Forelimb muscle (tissue), 1 donor: ENCODE measurements at places on chromosomes 11 and 22. TPM values are rescaled to one million over a fixed set of nuclear protein-coding genes. Genes with fewer than 3 reads are reported as not detected.

- DNase-seq, result no peak
These were observed 78.8 kb downstream of the PPP6R3 start for GRCh38 chr11:68539395-68539794.

The ESAM gene
- polyA plus RNA-seq, result 46.2 TPM

DNA sequence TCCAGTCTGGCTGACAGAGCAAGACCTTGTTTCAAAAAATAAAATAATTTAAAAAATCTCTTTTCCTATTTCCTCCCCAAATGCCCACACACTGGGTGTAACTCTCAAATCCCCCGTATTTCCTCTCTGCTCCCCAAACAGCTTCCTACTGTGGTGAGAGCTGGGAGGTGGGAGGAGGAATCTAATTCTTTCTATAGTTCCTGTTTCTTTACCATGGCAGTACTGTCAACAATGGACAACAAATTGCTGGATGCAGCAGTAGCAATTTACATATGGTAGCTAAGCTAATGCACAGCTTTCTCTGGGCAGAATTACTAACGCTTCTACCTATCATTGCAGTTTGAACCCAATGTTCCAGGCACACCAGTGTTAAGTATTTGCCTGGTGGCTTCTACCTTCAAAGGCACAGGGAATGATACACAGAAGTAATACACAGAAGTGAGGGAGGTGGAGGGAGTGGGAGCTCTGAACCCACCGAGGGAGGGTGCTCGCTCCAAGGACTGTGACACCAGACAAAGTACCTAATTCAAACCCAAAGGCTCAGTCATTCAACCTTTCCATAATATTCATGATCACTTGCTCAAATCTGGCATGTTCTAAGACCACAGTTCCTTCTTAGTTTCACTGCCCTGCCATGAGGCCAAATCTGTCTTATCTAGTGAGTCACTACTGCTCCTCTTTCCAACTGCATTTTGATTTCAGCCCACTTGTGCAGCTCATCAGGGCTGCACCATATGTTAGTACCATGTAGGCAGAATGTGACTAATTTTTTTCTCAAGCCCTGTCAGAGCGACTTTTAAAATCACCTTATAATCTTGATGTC, 37.9 kb downstream of the CELF1 start:
- no peak for DNase-seq

DNA sequence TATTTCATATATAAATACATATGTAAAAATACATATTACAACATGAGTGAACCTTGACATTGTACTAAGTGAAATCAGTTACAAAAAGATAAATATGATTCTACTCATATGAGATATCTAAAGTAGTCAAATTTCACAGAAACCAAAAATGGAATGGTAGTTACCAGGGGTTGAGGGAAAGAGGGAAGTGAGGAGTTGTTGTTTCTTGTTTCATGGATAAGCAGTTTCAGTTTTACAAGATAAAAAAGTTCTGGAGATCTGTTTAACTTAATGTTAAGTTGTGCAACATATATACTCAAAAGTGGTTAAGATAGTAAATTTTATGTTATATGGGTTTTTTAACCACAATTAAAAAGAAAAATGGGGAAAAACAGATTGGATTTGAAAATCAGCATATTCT, 107.7 kb downstream of the ELP4 start:
- no peak for DNase-seq

DNA sequence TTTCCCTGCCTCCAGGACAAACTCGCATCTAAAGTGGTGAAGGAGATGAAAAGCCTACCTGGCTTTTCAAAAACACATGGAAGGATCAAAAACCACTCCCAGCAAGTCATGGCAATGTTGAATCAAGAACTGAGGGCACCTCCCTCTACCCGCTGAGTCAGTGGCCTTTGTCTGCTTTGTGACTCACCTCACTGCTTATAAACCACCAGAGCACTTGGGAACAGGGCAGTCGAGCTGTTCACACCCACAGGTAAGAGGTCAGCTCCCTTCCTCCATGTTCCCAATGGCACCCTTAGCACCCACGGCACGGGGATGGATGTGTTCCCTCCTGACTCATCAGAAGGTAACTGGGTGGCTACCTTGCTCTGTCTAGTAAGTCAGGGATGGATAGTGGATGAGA, 21.7 kb downstream of the TENM4 start:
- DNase-seq, result no peak

GRCh38 chr22:49770547-49771265, 57.0 kb downstream of the BRD1 start:
- no peak for DNase-seq

- DNase-seq, result no peak
These were observed 17.5 kb downstream of the PDGFD start for GRCh38 chr11:104146421-104146820.

The MS4A8 gene
- 8.0 TPM for polyA plus RNA-seq

The C11orf65 gene
- polyA plus RNA-seq, result 0.70 TPM

GRCh38 chr11:1085440-1086170, 10.9 kb downstream of the MUC2 start:
- no peak for DNase-seq

- DNase-seq, result no peak
These were observed 15.7 kb upstream of the AMPD3 start for GRCh38 chr11:10439351-10439750.

DNA sequence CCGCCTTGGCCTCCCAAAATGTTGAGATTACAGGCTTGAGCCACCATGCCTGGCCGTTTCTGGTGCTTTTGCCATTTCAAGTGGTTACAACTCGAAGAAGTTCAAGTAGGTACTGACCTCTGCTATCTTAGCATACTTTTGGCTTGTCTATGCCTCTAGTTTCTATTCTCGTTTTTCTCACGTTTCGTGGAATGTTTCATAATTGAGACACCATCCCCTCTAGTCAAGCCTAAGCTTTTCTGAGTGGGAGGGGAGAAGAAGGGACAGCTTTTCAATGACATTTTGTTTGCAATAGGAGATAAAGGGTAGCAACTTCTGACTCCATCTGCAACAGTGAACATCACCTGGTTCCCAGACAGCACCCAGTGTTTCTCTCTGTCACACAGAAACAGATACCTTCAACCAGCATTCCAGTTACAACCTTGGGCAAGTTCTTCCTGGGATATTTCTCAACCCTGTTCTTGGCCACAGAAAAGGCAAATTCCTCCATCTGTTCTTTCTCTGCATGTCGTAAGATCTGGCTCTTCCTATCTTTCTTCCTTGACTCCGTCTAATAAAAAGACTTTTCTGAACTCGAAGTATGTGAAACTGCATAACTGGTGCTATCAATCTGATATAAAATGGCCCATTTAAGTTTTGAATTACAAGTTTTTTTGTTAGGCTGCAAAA, 25.5 kb downstream of the DDI1 start:
- DNase-seq, result no peak

GRCh38 chr11:32137869-32138268, 47.0 kb downstream of the RCN1 start:
- DNase-seq, result no peak

- DNase-seq, result no peak
These were observed 67.2 kb upstream of the SC5D start for GRCh38 chr11:121225382-121225781.

DNA sequence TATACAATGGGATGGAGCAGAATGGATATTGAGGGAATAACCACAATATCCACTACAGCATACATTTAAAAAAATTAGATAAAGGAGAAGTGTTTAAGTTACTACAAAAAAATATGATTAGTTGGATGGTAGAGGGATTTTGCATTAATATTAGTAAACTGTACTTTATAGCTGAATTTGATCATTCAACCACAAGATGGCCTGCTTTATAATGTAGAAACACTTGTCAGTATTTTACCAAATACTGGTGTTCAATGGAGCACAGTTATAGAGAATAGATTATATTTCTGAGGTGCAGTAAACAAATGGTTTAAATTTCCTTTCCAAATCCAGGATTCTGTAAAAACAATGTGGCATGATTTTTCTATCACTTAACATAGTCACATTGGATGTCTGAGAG, 818.8 kb upstream of the CHORDC1 start:
- no peak for DNase-seq

DNA sequence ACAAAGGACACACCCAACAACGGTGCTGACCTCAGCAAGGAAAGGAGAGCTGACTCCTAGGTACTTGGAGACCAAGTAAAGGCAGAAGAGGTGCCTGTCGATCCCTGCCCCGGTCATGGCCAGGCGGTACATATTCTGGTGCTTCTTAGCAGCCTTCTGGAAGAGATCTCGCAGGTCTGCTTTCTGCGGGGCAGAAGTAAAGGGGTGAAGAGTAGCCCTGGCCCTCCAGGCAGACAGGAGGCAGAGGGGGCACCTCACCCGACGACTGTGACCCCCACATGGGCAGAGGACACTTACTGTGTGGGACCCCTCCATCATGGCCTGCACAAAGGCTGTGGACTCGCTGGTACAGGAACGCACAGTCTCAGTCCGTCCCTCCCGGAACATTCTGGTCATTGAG, 7.4 kb downstream of the CPT1B start:
- no peak for DNase-seq

The TRAPPC4 gene
- 41.5 TPM for polyA plus RNA-seq

The SLC22A6 gene
- polyA plus RNA-seq, result not detected

- DNase-seq, result no peak
These were observed 3.9 kb downstream of the MALAT1 start for GRCh38 chr11:65502555-65503367.

DNA sequence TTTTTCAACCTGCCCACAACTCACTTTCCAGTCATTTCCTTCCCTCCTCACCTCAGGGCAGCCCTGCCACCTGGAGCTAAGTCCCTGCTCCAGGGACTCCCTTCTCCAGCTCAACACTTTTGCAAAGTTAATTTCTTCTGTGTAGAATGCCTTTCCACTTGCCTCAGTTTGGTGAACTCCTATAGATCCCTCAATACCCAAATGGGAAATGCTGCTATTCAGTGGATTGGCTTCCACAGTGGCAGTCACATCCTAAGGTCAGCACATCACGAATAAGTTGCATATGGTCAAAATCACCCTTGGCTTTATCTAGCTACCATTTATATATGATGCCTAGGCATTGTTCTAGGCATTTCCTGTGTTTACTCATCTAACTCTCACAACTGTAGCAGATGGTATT, 23.6 kb downstream of the GDPD5 start:
- DNase-seq, result no peak

- DNase-seq, result no peak
These were observed 104.2 kb downstream of the MICAL3 start for GRCh38 chr22:17920145-17920605.

GRCh38 chr11:25583596-25583995, 748.3 kb upstream of the ANO3 start:
- DNase-seq, result no peak

The DCDC1 gene
- polyA plus RNA-seq, result 0.29 TPM

GRCh38 chr22:45703758-45704157, 32.1 kb downstream of the ATXN10 start:
- DNase-seq, result no peak

The OR51I1 gene
- polyA plus RNA-seq, result not detected

GRCh38 chr11:57798905-57799559, 37.4 kb downstream of the CTNND1 start:
- no peak for DNase-seq

DNA sequence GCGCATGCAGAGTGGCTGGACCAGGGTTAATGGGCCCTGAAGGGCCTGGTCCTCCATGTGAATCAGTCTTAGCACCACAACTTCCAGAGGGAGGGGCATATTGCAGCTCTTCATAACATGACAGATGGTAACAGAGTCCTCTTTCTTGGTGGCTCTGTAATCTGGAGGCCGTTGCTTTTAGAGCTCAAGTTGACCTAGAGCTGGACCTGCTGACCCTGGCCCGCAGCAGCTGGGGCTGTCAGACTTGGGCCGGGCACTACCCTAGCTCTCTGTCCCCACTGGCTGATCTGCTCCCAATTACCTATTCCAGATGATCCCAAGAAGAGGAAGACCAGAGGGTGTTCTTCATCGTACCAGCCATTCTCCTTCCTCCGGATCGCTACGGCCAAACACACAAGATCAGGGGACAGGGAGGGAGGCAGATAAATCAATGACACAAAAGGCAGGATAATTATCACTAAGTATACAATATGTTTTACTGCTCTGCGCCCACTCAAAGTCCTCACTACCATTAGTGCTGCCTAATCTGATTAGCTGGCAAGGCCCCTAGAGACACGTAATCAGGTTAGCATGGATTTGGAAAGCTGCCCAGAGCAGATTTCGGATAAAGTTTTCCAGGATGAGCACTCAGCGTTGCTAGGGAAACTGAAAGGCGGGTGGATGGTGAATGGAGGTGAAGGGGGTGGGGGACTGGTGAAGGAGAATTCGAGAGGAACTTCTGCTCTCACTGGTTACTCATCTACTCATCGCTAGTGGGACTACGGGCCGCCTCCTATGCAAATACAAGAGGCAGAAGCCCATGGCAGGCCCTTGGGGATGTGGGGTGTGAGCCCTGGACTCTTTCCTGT, 64.5 kb upstream of the PHOX2A start:
- no peak for DNase-seq

DNA sequence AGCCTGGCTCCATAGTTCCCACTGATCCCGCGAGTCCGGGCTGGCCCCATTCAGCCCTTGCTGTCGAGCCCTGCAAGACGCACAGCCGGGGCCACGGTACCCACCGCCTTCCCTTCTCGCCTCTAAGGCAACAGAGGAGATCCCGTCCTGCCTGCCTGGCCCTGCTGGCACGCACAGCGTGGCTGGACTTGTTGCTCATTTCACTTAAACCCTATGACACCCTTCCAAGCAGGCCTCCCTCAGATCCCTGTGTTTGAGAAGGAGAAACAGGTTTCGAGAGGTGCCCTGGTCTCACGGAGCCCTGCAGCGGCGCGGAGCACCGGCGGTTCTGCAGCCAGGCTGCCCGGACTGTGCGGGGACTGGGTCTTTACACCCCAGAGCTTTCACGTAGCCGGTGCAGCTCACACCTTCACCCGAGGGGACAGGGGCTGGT, 1048.4 kb downstream of the BRD1 start:
- no peak for DNase-seq

DNA sequence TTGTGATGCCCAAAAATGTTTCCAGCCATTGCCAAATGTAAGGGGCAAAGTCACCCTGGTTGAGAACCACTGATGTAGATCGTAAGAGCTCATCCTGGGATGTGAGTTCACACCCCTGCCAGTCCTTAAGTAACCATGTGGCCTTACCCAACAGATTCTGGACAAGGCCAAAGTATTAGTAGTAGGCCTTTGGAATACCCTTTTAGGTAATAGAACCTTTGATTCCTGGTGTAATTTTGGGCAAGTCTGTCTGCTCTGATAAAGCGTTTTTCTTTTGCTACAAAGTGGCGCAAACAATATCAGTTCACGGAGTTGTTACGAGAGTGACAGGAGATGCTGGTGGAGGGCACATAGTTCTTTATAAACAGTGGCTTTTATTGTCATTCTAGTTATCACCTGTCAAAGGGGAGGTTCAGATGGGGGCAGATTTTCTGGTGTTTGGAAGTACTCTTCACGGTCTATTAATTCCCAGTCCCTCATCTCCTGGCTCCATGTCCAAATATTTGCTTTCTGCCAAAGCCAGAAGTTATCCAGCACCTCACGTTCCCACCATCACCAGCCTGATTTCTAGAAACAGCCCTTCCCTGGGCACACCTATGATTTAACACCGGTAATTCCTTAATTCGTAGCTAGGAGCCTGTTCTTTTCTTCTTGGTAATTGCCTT, 73.8 kb upstream of the CRYBB3 start:
- DNase-seq, result no peak

DNA sequence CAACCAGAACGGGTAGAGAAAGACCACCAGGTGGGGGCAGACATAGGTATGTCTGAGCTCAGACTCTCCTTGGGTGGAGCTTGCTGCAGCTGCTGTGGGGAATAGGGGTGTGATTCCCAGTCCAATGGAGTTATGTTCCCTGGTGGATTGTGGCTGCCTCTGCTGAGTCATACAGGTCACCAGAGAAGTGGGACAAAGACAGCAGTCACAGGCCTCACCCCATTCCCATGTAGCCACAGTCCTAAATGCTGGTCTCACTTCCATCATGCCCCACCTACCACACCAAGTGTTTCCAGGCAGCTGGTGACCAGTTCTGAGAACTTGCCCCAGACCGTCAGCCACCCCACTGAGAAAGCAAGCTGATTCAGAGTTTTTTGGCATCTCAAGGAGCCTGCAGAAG, 17.5 kb downstream of the OR52E5 start:
- DNase-seq, result no peak

The KRTAP5-2 gene
- 0.38 TPM for polyA plus RNA-seq
